ENCODE measurements at places on chromosomes 3 and 15.
A peak's percentile ranks its signal among the peaks of the same experiment; 100 is the strongest.

GRCh38 chr3:157204880-157205279 lies 44.9 kb upstream of the CCNL1 start:
- no peak for DNase-seq

- peak; percentile 65 for DNase-seq
Observed at GRCh38 chr15:50315814-50316630, 39.0 kb downstream of the GABPB1 start.

DNA sequence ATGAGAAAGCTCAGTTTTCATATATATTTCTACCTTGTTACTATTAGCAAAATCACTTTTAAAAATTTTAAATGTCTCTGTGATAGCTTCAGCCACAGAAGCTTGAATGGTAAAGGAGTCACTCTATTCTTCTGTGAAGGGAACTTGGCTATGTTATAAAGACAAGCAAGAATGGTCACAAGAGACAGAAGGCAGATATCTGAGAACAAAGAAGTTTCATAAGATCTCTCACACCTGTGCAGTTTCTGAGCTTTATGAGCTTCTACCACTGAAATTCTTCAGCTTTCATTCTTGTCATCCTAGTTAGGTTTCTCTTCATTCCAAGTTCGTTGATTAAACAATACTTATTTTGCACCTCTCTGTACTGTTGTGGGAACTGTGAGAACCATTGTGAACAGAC lies 853.4 kb downstream of the IGSF11 start:
- DNase-seq = no peak

DNA sequence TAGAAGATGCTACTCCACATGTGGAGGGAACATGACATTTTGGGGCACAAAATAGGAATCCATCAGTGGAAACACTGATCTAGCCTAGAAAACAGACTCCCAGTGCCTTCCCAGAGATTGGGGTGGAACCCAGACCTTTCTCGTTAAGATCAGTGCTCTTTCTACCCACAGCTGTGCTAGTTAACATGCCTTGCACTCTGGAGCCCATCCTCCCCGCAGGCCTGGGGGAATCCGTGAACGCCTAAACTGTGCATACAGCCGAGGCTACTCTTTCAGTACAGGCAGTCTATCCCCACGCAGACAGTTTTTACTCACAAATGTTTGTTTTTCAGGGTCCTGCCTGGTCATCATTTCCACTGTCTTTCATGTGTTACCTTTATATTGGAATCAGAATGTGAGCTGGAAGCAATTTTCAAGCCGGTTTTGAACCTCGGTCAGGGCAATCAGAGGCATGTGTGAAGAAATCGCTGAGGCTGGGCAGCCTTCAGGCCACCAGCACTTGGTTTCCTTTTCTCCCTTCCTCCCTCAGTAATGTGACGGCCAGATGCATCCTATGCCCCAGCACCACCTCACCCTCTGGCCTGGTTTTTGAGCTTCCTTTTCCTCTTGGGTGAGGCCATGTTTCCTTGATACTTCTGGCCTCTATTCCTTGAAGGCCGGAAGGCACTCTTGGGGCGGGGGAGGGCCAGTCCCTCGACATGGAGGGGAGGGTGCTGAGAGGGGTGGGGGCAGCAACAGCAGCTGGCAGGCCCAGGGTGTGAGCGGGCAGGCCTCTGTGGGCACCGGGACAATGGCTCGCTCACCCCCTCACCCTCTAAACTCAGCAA lies 123.6 kb upstream of the GALNT15 start:
- DNase-seq = no peak

GRCh38 chr15:90114451-90114901 lies 12.2 kb upstream of the IDH2 start:
- DNase-seq = no peak

DNA sequence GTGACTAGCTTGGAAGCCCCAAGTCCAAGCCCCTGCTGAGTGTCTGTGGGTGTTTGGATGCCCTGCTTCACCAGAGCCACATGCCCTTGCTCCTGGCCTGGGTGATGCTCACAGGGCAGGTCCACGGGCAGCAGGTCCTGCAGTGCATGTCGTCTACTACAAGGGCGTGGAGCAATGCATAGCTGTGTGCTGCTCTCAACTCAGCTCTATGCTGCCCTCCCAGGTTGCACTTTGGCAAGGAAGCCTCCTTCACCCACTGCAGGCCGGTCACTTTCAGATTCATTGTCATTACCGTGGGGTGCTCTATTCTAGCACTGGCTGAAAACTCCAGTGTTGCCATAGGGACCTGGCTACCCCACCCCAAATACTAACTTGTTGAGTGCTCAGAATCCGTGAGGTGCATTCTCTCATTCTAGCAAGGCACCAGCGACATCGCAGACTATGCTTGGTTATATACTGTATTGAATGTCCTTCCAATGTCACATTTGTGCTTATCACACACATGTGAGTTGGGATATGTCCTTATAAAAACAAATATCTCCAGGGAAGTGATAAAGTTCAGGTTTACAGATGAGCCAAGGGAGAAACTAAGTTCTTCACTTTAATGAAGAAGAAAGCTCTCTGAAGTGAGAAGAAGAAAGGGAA lies 51.8 kb downstream of the GRAMD1C start:
- peak; percentile 19 for DNase-seq

GRCh38 chr3:47512416-47513124 lies 942 bp downstream of the ELP6 start:
- DNase-seq = peak; percentile 17

DNA sequence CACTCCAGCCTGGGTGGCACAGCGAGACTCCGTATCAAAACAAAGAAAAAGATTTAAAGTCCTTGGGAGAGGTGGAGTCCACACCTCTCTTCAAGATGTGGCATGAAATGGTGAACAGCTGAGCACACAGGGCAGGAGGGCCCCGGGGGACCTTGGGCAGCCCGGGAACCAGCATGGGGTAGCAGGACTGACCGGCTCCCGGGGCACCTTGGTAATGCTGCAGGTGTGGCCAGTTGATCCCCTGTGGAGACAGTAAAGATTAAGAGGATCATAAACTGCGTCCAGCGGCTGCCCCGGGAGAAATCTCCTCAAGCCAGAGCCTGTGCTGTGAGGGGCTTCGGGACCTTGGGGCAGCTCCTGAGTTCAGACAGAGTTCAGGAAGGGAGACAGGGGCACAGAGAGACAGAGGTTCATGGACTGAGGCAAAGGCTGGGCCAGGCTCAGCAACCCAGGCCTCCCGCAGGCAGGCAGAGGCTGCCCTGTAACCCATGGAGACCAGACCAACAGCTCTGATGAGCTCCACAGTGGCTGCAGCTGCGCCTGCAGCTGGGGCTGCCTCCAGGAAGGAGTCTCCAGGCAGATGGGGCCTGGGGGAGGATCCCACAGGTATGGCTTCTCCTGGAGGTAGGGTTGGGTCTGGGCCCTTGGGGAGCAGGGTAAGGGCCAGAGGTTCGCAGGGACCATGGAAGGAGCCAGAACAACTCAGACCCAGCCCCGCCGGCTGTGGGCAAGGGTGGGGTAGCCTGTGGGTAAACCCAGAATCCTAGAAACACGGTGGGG lies at the start of gene NR2E3:
Gene NR2E3 (plus strand): TSS at position 299 of the 780 bp plus-strand sequence. CDS start 190 bp downstream, at position 489.
- peak; percentile 33 for DNase-seq

DNA sequence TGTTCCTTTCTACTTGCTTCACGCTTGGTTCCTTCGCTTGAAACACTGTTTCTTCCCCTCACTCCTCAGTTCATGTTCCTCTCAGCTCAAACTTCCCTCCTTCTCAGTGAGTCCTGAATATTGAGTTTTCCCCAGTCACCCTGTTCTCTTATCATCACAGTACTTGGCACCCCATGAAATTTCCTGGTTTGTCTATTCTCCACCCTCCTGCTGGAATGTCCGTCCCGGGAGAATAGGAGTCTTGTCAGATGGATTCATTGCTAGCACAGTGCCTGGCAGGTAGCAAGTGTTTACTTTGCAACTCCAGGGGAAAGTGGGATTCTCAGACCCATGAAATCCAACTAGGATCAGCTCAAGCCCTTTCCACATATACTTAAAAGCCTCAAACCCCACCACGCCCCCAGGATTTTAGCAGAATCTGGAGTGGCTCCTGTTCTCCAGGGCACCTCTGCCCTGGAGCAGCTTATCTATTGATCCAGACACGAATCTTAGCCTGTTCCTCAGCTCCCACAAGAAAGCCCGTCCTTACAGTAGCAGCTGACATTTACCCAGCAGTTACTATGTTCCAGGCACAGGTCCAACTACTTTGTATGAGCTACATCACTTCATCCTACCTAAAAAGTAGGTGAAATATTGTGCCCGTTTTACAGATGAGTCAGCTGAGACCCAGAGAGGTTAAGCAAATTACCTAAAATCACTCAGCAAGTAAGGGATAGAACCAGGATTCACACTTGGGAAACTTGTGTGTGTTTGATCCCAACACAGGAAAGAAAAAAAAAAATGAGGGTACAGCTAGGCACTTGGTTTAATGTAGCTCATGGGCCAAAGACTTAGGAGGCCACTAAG lies 36.8 kb upstream of the MAP3K13 start:
- DNase-seq = no peak

DNA sequence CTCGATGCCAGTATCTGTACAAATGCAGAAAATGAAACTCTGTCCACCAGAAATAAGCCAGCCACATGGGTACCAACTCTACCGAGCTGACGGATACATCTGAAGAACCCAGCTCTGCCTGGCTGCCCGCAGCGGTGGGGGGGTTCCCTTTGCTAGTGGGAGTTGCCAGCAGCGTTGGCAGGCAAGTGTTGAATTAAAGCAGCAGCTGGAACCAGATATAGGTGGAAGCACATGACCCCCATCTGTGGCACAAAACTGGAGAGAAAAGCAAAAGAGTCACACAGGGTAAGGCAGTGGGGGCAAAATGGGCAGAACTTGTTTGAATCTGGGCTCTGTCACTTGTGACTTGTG lies 17.9 kb downstream of the CRYGS start:
- DNase-seq = no peak

DNA sequence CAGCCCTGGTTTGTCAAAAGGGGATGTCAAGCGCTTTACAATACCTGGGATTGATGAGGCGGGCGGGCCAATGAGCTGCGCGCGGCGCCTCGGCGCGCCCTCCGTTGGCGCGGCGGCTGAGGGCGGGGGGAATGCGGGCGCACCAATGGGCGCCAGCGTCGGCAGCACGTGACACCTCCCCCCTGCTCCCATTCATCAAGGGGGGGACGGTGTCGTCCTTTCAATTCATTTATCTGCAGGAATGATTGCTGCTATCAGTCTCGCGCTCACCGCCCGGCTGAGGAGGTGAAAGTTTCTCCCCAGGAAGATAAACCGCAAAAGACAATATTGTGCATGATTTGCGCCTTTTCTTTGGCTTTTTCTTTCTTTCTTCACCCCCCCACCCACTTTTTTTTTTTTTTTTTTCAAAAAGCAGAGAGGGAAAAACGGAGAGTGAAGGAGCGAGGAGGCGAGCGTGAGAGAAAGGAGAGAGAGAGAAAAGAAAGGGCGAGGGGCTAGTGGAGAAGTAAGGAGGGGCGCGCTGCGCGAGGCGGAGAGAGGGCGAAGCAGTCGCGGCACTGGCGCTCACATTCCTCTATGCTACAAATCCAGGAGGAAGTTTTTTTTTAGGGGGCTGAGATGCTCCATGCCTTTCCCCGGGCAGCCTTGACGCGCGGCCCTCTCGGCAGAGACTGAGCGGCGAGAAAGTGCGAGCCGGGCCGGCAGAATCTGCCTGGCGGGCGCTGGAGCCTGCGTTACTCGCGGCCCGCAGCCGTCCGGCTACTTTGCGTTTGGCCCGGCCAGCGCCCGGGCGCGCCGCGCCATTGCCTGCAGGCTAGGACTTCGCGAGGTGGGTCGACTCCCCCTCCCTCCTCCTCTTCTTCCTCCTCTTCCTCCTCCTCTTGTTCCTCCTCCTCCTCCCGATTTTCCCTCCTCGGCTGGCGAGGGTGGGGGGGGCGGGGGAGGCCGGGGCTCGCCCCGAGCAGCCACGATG lies at the start of gene ZIC1:
Gene ZIC1 (plus strand): TSS at position 223 of the 973 bp plus-strand sequence. CDS start 748 bp downstream, at position 971.
- DNase-seq = no peak

DNA sequence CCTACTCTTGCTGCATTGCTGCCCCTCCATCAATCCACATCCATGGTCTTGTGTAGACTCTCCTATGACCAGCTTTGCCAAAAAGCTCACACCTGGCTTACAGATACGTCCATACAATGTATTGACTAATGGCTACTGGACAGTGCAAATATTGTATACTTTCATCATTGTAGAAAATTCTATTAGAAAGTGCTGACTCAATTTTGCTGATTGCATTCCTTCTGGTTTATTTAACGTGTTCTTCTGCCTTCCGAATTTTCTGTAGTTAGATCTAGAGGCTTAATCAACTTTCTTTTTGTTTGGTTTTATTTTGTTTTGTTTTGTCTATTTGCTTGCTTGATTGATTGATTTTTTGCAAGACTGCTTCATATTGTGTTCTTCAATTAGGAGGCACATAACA lies 29.8 kb upstream of the CNOT10 start:
- DNase-seq = no peak

DNA sequence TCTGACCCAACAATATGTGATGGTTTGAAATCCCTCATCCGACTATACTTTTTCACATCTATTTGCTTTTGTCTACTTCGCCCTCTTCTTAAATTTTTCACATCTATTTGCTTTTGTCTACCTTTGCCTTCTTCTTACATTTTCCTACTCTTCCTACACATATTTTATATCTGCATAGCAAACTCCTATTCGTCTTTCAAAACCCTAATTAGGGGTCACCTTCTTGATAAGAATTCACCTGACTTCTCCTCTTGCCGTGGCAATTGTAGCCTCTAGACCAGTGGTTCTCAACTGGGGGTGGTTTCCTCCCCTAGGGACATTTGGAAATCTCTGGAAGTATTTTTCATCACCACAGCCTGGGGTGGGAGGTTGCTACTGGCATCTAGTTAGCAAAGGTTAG lies 607.4 kb downstream of the NTRK3 start:
- no peak for DNase-seq

GRCh38 chr3:131050001-131050400 lies 23.3 kb downstream of the NEK11 start:
- no peak for DNase-seq

GRCh38 chr3:8560366-8561007 lies 58.9 kb downstream of the LMCD1 start:
- no peak for DNase-seq

DNA sequence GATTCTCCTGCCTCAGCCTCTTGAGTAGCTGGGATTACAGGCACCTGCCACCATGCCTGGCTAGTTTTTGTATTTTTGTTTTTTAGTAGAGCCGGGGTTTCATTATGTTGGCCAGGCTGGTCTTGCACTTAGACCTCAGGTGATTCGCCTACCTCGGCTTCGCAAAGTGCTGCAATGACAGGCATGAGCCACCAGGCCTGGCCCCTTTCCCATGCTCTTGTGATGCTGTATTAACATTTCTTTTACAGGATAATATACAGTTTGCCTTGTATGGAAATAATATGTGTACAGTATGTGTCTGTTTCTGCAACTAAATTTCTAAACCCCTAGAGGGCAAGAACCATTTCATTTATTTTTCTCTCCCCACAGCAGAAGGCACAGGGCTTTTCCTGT lies 37.8 kb downstream of the SCG5 start:
- DNase-seq = peak; percentile 3

DNA sequence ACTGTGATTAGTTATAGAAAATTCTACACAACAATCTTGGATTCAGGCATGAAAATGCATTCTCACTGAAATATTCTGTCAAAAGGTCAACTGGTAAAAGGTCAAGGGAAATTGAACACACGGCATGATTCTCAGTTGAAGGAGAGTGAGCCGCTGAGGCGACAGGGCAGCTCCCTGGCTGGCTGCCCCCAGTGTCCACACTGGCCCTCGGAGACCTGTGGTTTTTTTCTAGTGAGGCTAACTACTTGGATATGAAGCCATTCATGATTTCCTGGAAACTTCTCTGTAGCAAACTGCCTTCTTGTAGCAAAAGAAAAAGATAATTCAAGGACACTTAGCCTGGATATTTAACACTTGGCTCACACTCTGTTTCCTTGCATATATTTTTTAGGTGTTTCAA lies 37.2 kb downstream of the AADACL2 start:
- peak; percentile 45 for DNase-seq

GRCh38 chr3:109191421-109191820 lies 54.9 kb downstream of the C3orf85 start:
- DNase-seq = no peak

Data from DMS53 (cell line).